ENCODE measurements at places on chromosomes 12 and 14. TPM values are rescaled to one million over a fixed set of nuclear protein-coding genes. Genes with fewer than 3 reads are reported as not detected.

The C12orf50 gene
- not detected for total RNA-seq

The MYO1H gene
- total RNA-seq, result not detected

The HOXC12 gene
- not detected for total RNA-seq

The FAM186B gene
- total RNA-seq, result 0.22 TPM

The COX14 gene
- total RNA-seq, result 53.3 TPM

The GYS2 gene
- total RNA-seq, result 0.32 TPM

Data from CD4-positive, alpha-beta memory T cell (primary cell).